ENCODE measurements at places on chromosomes 4 and X. TPM values are rescaled to one million over a fixed set of nuclear protein-coding genes. Genes with fewer than 3 reads are reported as not detected.

Gene DTHD1
- total RNA-seq, result not detected

Gene PPBP
- total RNA-seq, result not detected

Gene GNPDA2
- total RNA-seq, result 13.4 TPM

Gene SETD7
- total RNA-seq, result 72.3 TPM

Gene OPN1MW2
- total RNA-seq, result not detected

Gene AMTN
- total RNA-seq, result not detected

Gene CITED1
- total RNA-seq, result 0.16 TPM

Gene CFAP47
- total RNA-seq, result not detected

Gene TRAM1L1
- 1.4 TPM for total RNA-seq

Gene ITIH6
- not detected for total RNA-seq

Gene DDX53
- total RNA-seq, result not detected

Gene IL2RG
- 0.16 TPM for total RNA-seq

Gene PCDH19
- 2.2 TPM for total RNA-seq

Gene XK
- under 0.01 TPM for total RNA-seq

All from bladder microvascular endothelial cell (primary cell).